ENCODE measurements at places on chromosomes 7 and 10. TPM values are rescaled to one million over a fixed set of nuclear protein-coding genes. Genes with fewer than 3 reads are reported as not detected.
A peak's percentile ranks its signal among the peaks of the same experiment; 100 is the strongest.

DNA sequence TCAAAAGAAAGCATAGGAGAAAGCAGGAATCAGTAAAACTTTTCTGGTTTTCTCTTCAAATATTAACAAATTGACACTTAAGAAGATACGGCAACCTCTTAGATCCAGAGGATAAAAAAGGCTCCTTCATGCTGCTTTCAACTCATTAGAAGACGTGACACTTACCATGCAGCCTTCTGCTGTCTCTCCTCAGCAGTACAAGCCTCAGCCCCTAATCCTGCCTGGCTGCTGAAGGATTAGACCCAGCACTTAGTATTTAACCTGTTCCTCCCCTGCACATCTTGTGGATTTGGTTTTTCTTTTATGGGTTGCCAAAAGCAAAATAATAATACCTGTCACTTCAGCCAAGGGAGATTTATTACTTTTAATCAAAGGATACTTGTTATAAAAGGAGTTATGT, 108.4 kb downstream of the LYZL1 start:
- no peak overlapping the region for H3K4me3 ChIP-seq
- H3K36me3 ChIP-seq = no peaks in the 10 kb centered on the region
- no peak for DNase-seq

DNA sequence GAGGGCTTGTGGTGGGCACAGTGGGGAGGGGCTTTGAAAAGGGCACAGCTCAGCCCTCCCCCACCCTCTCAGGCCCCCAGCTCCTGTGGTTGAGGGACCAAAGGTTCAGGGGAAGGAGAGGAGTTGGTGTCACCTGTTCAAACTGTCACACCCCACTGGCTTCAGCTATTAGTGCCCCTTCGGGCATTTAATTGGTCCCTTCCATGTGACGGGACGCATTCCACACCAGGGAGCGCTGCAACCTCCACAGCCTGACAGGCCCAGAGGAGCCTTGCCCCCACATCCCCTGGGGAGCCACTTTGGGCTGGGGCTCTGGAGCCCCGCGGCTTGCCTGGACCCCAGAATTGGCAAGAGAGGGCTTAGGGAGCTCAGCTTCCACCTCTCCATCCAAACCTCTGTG, 75.7 kb downstream of the C10orf105 start:
- H3K4me1 ChIP-seq = no peaks in the 10 kb centered on the region
- no peak overlapping the region for H3K4me3 ChIP-seq
- no peak overlapping the region for H3K27ac ChIP-seq
- H3K27me3 ChIP-seq = peaks cover 4% of the 10 kb centered on the region
- no peak for DNase-seq

- peaks cover 9% of the 10 kb centered on the region for H3K4me1 ChIP-seq
- H3K4me3 ChIP-seq = no peak overlapping the region
- peaks cover 8% of the 10 kb centered on the region for H3K36me3 ChIP-seq
- no peak for DNase-seq
- H3K27ac ChIP-seq = no peak overlapping the region
- H3K27me3 ChIP-seq = no peaks in the 10 kb centered on the region
Observed at GRCh38 chr7:128860158-128861073, 2.2 kb upstream of the ATP6V1F start.

PRKAR2B gene
- 3.5 TPM for total RNA-seq

DNA sequence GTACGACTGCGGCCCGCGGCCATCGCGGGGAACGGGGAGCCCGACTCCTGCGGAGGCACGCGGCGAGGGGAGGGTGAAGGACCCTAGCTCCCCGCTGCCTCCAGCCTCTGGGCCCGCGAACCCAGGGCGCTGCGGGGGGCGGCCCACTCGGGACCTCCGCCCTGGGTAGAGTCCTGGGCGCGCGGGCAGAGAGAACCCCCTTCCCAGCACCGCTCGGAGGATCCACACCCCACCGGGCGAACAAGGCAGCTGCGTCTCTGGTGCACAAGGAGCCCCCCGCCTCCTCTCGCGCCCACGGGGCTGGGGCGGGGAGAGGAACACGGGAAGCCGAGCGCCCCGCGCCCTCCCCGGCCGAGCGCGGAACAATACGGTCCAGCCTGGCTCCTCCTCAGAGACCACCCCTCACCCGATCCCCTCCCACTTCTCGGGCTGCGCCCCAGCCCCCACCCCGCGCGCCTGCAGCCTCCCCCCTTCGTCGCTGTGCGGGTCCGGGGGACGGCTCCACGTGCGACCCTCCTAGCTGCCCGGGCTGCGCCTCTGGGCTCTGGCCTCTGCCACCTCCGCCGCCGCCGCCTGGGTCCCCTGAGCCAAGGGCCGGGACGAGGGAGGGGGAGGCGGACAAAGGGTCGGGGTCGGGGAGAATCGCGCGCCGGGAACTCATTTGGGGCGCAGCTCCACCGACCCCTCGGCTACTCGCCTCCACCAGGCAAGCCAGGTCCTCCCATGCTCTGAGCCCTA, at the start of gene WDR86:
TSS of gene WDR86 (minus strand) at position 372 of the 738 bp plus-strand sequence. CDS start 449 bp downstream, outside the sequence.
- no peaks in the 10 kb centered on the region for H3K36me3 ChIP-seq
- H3K27ac ChIP-seq = peak within 1 kb of the TSS; percentile 37
- peaks cover 7% of the 10 kb centered on the region for H3K4me1 ChIP-seq
- DNase-seq = no peak

DNA sequence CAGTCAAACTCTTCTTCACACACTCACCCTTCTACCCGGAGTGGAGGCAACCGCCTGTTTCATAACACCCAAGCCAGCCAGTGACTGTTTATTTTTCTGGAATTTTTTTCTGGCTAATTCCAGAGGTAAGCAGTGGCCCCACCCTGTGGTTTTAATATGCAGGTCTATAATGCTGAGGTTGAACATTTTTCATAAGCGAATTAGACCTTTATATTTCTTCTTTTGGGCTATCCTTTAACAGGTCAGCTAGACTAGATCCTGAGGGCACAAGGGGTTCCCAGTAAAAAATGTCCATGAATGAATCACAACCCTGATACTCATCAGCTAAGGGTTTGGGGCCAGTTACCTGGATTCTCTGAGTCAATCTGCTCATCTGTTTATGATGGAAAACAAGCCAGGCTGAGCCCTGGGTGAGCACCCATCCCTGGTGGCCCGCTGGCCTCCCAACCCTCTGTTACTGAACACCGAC, 76.2 kb downstream of the GRB10 start:
- H3K4me3 ChIP-seq = no peak overlapping the region
- no peaks in the 10 kb centered on the region for H3K36me3 ChIP-seq
- no peak for DNase-seq
- no peak overlapping the region for H3K27ac ChIP-seq

FBH1 gene
- total RNA-seq = 97.8 TPM

- H3K36me3 ChIP-seq = no peaks in the 10 kb centered on the region
- no peaks in the 10 kb centered on the region for H3K4me1 ChIP-seq
- H3K27me3 ChIP-seq = no peaks in the 10 kb centered on the region
- no peak overlapping the region for H3K4me3 ChIP-seq
- no peak for DNase-seq
- H3K27ac ChIP-seq = no peak overlapping the region
Observed at GRCh38 chr10:121661451-121661851, 63.2 kb upstream of the FGFR2 start.

DNA sequence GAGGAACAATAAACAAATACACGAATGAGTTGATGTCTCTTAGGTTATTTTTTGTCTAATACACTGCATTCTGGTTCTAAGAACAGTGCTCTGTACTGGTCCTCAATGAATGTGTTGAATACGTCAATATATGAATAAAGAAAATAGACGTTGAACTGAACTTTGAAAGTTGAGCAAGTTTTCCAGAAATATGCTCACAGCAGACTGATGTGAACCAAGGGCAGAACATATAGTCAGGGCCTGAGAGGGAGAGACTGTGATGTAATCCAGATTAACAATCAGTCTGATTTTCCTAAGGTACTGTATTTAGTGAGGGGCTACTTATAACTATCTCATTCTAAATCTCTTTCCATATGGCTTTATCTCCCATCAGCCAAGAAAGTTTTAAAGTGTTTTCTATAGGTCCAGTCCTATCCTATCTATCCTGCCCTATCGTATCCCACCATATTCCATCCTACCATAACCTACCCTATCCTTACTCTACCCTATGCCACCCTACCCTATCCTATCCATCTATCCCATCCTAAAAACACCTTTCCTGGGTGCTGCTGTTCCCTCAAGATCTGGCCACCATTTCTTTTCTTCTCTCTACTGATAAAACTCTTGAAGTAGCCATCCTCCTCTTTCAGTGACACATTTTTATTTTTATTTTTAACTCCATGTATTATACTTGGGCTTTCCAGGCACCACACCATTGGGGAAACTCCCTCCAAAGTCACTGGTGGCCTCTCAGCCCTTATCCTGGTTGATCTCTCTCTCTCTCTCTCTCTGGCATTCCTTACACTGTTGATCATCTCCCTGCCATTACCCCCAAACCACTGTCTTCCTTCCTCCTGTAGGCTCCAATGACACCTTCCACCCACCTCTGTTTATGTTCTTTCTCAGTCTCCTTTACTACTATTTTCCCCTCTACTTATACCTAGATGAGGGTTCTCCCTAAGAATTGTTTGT, 212.3 kb upstream of the SLC26A5 start:
- no peaks in the 10 kb centered on the region for H3K27me3 ChIP-seq
- no peak overlapping the region for H3K4me3 ChIP-seq
- no peaks in the 10 kb centered on the region for H3K4me1 ChIP-seq
- H3K27ac ChIP-seq = no peak overlapping the region

SPDYE5 gene
- 0.05 TPM for total RNA-seq

DNA sequence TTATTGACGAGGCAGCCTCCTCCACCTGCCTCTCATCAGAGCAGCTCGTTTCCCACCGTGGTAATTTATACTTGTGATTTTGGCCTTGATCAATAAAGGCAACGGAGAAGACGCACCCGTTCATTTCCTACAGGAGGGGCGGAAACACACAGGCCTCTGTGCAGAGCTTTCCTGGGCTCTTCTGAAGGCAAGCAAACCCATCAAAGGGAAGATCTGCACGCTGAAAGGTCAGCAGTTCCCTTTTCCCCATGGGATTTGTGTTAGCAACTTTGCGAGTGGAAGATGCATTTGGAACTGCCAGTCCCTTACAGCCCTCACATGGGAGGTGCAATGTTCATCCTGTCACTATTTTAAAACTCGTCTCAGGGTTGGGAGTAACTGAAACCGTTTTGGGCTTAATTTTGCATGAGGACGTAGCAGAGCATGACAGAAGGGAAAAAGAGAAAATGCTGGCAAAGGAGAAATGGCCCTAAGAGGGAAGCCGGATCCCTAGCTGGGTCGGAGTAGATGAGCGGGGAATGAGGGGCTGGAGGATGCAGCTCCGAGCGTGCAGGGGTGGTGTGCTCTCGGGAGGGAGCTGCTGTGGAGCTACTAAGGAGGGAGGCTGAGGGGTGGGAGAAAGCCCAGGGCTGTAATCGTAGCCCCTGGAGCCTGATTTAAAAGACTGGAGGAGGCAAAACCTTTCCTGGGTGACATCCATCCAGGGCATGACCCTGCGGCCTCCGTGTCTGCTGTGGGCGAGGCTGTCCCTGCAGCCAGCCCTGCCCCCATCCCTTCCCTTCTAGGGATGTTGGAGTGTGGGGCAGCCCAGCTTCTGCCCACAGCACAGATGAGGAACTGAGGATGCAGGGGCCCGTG, 111.1 kb upstream of the FAM20C start:
- no peaks in the 10 kb centered on the region for H3K27me3 ChIP-seq
- no peak overlapping the region for H3K27ac ChIP-seq
- no peak overlapping the region for H3K4me3 ChIP-seq
- no peak for DNase-seq
- H3K36me3 ChIP-seq = no peaks in the 10 kb centered on the region

LDB3 gene
- 0.38 TPM for total RNA-seq

- no peak for DNase-seq
- H3K27ac ChIP-seq = no peak overlapping the region
- H3K27me3 ChIP-seq = no peaks in the 10 kb centered on the region
- H3K36me3 ChIP-seq = no peaks in the 10 kb centered on the region
- H3K4me1 ChIP-seq = no peaks in the 10 kb centered on the region
- H3K4me3 ChIP-seq = no peak overlapping the region
Observed at GRCh38 chr7:4154882-4155535, 527.1 kb upstream of the FOXK1 start.

- no peaks in the 10 kb centered on the region for H3K27me3 ChIP-seq
- H3K4me3 ChIP-seq = no peak overlapping the region
- no peak for DNase-seq
- H3K27ac ChIP-seq = no peak overlapping the region
- H3K4me1 ChIP-seq = no peaks in the 10 kb centered on the region
- H3K36me3 ChIP-seq = no peaks in the 10 kb centered on the region
Observed at GRCh38 chr10:3295582-3296151, 123.1 kb upstream of the PITRM1 start.

GRCh38 chr7:141441837-141442627, 109.2 kb upstream of the AGK start:
- H3K27ac ChIP-seq = no peak overlapping the region
- H3K4me1 ChIP-seq = no peaks in the 10 kb centered on the region
- no peak overlapping the region for H3K4me3 ChIP-seq
- H3K36me3 ChIP-seq = no peaks in the 10 kb centered on the region

DNA sequence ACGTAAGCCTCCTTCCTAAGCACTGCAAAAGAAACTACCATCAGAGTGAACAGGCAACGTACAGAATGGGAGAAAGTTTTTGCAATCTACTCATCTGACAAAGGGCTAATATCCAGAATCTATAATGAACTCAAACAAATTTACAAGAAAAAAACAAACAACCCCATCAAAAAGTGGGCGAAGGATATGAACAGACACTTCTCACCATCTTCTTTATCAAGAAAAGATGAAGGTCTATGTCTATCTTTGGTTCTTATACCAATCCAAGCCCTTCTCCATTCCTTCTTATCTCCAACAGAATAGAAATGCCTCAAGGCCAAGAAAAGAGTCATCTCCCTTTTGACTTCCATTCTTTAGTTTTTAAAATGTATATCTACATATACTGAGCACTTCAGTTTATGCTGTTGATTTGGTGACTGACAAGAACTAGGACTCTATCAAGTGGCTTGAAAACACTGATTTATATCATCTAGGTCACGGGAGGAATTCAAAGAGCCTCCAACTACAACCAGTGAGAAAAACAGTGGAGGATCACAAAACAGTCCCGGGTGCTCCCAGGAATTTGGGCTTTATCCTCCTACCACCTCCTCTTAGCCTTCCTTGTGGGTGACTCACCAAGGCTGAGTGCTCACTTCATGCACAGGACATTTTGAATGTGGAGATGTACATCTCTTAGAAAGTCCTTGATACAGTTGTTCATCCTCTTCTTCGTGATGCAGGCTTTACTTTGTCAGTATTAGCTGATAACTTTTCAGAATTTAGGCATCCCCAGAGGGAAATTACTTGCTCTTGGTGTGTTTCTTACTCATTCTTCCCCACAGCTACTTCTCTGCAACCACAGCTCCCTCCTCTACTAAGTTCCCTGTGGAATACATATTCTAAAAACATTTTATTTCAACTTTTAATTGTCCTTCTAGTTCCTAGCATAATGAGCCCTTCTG, 15.4 kb downstream of the TAS2R41 start:
- no peak overlapping the region for H3K4me3 ChIP-seq
- H3K36me3 ChIP-seq = no peaks in the 10 kb centered on the region
- H3K27me3 ChIP-seq = no peaks in the 10 kb centered on the region
- DNase-seq = no peak
- H3K27ac ChIP-seq = no peak overlapping the region

- H3K27ac ChIP-seq = no peak overlapping the region
- no peak overlapping the region for H3K4me3 ChIP-seq
- no peaks in the 10 kb centered on the region for H3K36me3 ChIP-seq
- no peaks in the 10 kb centered on the region for H3K4me1 ChIP-seq
- no peak for DNase-seq
Observed at GRCh38 chr7:135385209-135385608, 124.7 kb downstream of the CNOT4 start.

GRCh38 chr10:52313933-52314821, at the start of gene DKK1:
DKK1 (plus strand) TSS chr10:52314281; CDS start chr10:52314435, 154 bp downstream.
- H3K36me3 ChIP-seq = no peaks in the 10 kb centered on the region
- no peaks in the 10 kb centered on the region for H3K4me1 ChIP-seq
- peaks cover 37% of the 10 kb centered on the region for H3K27me3 ChIP-seq
- peak within 1 kb of the TSS; percentile 46 for H3K4me3 ChIP-seq
- no peak within 1 kb of the TSS for H3K27ac ChIP-seq

All from thymus (tissue), 14 donors.